Psoas muscle (tissue), 8 donors: ENCODE measurements at places on chromosomes 2 and 18. TPM values are rescaled to one million over a fixed set of nuclear protein-coding genes. Genes with fewer than 3 reads are reported as not detected.

Gene PLEK
- total RNA-seq, result 3.9 TPM

Gene EHD3
- 2.9 TPM for total RNA-seq

Gene NPPC
- total RNA-seq, result not detected

DNA sequence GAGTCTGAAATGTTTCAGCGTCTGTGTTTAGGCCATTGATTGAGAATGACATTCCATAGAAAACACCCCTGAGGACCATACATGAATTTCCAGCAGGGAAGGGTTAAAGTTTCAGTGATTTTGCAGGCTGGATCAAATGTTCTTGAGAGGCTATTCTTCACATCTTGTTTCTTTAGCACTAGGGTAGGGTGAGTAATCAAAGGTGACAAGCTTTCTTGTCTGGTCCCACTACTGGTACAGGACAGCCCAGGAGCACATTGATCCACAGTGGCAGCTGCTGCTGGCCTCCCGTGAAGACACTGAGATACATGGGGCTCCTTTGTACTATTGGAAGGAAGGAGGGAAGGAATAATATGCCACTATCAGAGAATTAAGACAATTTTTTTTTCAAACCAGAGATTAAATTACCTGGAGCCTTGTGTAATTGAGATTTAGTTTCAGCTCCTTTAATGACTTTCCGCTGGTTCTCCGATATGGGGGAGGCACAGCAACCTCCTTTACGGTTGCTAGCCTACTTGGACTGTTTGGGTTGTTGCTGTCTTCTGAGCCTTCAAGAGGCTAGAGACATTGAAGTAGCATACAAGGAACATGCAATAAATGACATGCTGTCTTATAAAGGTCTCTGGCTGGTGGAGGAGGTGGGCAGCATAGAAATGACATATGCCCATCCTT lies 368.9 kb downstream of the SOX11 start:
- H3K27ac ChIP-seq, result no peak overlapping the region
- H3K27me3 ChIP-seq, result no peaks in the 10 kb centered on the region
- no peak for DNase-seq
- no peaks in the 10 kb centered on the region for H3K4me1 ChIP-seq
- H3K4me3 ChIP-seq, result no peak overlapping the region
- no peaks in the 10 kb centered on the region for H3K36me3 ChIP-seq

Gene TMEM150A
- total RNA-seq, result 20.1 TPM

Gene IGFBP2
- total RNA-seq, result 25.5 TPM

GRCh38 chr2:109189751-109190150 lies 60.7 kb downstream of the SH3RF3 start:
- DNase-seq, result no peak
- no peaks in the 10 kb centered on the region for H3K27me3 ChIP-seq
- no peak overlapping the region for H3K4me3 ChIP-seq
- no peak overlapping the region for H3K27ac ChIP-seq

Gene AMER3
- not detected for total RNA-seq

DNA sequence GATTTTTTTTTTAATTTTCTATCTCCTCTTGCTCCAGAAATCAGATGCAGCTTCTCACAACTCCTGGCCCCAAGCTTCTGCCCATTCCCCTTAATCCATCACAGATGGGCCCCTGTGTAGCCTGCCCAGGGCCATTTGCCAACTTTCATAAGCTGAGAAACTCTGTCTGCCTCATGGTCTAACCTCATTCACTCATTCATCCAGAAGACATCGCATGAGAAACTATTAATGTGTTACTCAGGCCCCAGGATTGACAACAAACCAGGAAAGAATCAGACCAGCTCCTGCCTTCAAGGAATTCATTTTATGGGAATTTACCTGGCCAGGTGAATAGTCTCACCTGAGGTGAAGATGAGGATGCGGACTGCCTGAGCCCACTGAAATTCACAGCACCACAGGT lies 35.0 kb downstream of the SLC14A2 start:
- no peaks in the 10 kb centered on the region for H3K27me3 ChIP-seq
- no peaks in the 10 kb centered on the region for H3K4me1 ChIP-seq
- no peak overlapping the region for H3K4me3 ChIP-seq
- no peaks in the 10 kb centered on the region for H3K36me3 ChIP-seq

DNA sequence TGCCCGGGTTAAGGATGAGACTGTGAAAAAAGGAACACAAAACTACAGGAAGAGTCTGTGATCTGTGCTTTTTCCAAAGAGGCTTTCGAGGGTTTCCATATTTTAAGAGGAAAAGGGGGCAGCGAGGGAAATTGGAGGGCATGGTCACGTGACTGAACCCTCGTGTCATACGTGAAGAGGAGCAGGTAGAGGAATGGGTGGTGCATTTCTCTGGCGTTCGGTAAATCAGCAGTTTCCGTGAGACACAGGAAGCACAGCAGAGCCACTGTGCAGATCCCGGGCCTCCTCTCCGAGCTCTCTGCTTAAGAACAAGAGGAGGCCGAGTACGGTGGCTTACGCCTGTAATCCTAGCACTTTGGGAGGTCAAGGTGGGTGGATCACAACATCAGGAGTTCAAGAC lies 219.7 kb downstream of the NDUFA10 start:
- no peaks in the 10 kb centered on the region for H3K27me3 ChIP-seq
- no peak overlapping the region for H3K27ac ChIP-seq
- no peak for DNase-seq
- H3K4me1 ChIP-seq, result no peaks in the 10 kb centered on the region
- H3K4me3 ChIP-seq, result no peak overlapping the region
- H3K36me3 ChIP-seq, result no peaks in the 10 kb centered on the region

DNA sequence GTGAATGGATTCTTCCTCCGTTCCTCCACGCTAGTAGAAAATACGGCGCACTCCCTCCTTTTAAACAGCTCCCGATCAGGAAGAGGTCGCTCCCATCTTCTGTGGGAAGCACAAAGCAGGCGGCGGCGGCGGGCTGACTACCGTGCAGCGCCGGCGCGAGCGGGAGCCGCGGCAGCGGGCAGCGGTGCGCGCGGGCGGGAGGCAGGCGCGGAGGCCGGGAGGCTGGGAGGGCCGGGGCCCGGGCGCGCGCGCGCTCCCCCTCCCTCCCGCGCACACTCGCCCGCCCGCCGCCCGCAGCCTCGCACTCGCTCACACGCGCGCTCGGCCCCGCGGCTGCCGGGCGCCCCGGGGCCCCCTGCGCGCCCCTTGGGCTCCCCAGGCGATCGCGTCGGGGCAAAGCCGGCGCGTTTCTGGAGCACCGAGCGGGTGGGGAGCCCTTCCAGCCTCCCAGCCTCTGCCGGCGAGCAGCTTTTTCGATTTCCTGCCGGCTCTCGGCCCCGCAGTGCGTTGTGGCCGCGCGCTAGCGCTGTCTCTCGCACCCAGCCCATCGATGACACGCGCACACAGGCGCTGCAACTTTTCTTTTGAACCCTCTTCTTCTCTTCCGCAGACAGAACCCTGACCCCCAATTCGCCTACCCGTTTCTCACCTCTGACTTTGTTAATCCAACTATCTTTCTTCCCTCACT lies at the start of gene SLC8A1:
Gene SLC8A1 (minus strand): TSS at position 173 of the 688 bp plus-strand sequence.
- H3K4me3 ChIP-seq, result peak within 1 kb of the TSS; percentile 64
- H3K27me3 ChIP-seq, result peaks cover 34% of the 10 kb centered on the region
- no peak within 1 kb of the TSS for H3K27ac ChIP-seq
- H3K4me1 ChIP-seq, result no peaks in the 10 kb centered on the region

GRCh38 chr2:118006326-118006725 lies 7.5 kb downstream of the CCDC93 start:
- H3K27me3 ChIP-seq, result no peaks in the 10 kb centered on the region
- no peak for DNase-seq
- peaks cover 79% of the 10 kb centered on the region for H3K36me3 ChIP-seq
- peaks cover 5% of the 10 kb centered on the region for H3K4me1 ChIP-seq
